Gastrocnemius medialis (tissue), 4 donors: ENCODE measurements at places on chromosomes 4 and X. TPM values are rescaled to one million over a fixed set of nuclear protein-coding genes. Genes with fewer than 3 reads are reported as not detected.

The CTAG1B gene
- total RNA-seq: not detected

GRCh38 chr4:66741081-66741480, 804.2 kb downstream of the CENPC start:
- H3K27ac ChIP-seq: no peak overlapping the region
- H3K36me3 ChIP-seq: no peaks in the 10 kb centered on the region
- no peak overlapping the region for H3K4me3 ChIP-seq
- H3K4me1 ChIP-seq: no peaks in the 10 kb centered on the region

DNA sequence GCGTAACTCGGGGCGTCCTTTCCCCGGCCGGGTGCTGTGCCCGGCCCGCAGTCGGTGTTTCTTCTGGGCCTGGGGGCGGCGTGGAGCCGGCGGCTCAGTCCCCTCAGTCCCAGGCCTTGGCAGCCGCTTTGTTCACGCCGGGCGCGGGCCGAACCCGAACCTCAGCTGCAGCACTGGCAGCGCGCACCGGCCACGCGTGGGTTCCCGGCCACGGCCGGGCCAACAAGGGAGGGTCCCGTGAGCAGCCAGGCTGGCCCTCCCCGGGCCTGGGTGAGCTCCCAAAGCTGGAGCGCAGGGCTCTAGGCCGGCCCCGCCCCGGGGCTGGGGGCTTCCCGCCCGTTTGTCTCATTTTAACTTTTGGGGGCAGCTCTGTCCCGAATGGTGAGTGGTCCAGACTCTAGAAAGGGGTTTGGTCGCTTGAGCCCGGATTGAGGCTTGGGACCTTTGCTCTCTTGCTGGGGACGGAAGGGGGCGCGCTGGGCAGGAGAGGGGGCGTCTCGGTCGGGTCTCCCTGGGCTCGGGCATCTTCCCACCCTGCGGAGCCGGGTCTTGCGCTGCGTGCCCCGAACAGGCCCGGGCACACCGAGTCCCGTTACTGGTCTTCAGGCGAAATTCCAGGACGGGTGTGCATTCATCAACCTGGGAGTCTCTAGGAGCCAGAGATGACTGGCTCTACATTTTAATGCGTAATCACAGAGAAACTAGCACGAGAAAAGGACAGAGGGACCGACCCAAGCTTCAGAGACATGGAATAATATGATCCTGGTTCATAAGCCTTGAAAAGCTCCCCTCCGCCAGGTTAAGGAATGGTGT, 177.1 kb downstream of the CBR4 start:
- peak; percentile 38 for DNase-seq
- H3K27ac ChIP-seq: peak overlapping the region; percentile 87
- peaks cover 39% of the 10 kb centered on the region for H3K4me1 ChIP-seq
- no peaks in the 10 kb centered on the region for H3K36me3 ChIP-seq
- H3K27me3 ChIP-seq: no peaks in the 10 kb centered on the region

- no peak overlapping the region for H3K27ac ChIP-seq
- H3K27me3 ChIP-seq: no peaks in the 10 kb centered on the region
- H3K4me1 ChIP-seq: no peaks in the 10 kb centered on the region
- no peaks in the 10 kb centered on the region for H3K36me3 ChIP-seq
- no peak for DNase-seq
- H3K4me3 ChIP-seq: no peak overlapping the region
These were observed 66.1 kb downstream of the DNAAF6 start for GRCh38 chrX:107272431-107272921.

- DNase-seq: no peak
- no peaks in the 10 kb centered on the region for H3K4me1 ChIP-seq
- H3K27ac ChIP-seq: no peak overlapping the region
- no peaks in the 10 kb centered on the region for H3K27me3 ChIP-seq
- H3K36me3 ChIP-seq: no peaks in the 10 kb centered on the region
- H3K4me3 ChIP-seq: no peak overlapping the region
These were observed 52.3 kb downstream of the TLR10 start for GRCh38 chr4:38730493-38730829.
